Activated CD8-positive, alpha-beta memory T cell treated with anti-CD3 and anti-CD28 coated beads for 1 hour (primary cell): ENCODE measurements at places on chromosomes 7 and 10.

DNA sequence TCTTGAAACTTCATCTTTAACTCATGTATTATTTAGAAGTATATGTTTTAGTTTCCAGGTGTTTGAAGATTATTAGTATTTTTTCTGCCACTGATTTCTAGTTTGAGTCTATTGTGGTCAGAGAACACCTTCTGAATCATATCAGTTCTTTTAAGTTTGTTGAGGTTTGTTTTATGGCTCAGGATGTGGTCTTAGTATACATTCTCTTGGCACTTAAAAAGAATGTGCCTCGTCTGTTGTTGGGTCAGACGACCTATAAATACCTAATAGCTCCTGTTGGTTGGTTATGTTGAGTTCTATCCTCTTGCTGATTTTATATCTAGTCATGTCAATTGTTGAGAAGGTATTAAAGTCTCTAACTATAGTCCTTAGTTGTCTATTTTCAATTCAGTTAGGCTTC is 15.9 kb downstream of the TDRD1 start:
- no peak for DNase-seq

- DNase-seq = no peak
Measured at GRCh38 chr10:26391701-26392695, 46.1 kb upstream of the APBB1IP start.

- no peak for DNase-seq
Measured at GRCh38 chr7:91405092-91405788, 141.0 kb downstream of the FZD1 start.

GRCh38 chr7:80053124-80053523 is 81.5 kb upstream of the GNAI1 start:
- no peak for DNase-seq

GRCh38 chr7:38781991-38782390 is 127.0 kb downstream of the VPS41 start:
- DNase-seq = no peak

DNA sequence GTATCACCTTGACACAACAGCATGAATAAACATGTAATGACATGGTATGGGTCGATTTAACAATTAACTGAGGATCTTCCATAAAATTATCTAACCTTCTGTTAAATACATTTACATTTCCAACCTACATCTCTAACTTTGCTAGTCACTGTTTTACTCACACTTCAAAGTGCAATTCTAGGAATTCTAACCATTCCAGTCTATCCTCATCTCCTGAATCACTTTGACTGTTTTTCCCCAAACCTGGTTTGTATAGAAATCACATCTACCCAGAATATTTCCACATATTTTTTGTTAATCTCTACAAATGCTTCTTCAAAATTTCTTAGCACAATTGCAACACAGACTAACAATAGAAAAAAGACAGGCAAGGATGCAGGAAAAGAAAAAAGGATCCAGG is 6.2 kb downstream of the ABI1 start:
- DNase-seq = no peak

- DNase-seq = no peak
Measured at GRCh38 chr10:100826983-100827818, 81.8 kb downstream of the PAX2 start.

DNA sequence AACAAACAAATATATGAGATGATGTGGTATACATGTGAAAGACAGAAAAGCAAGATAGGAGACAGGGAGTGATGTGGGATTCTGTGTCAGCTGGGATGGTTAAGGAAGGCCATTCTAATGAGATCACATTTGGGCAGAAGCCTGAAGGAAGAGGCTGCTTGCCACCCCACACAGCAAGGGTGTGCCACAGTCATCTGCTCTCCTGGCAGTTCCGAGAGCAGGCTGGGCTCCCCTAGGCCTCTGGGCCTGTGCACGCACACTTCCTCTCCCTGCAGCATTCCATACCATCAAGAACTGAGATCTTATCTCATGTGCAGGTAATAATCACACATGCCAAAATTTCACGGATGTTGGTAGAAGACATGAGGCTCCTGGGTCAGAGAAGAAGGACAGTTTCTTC is 43.1 kb downstream of the SYPL1 start:
- no peak for DNase-seq

- peak; percentile 41 for DNase-seq
Measured at GRCh38 chr10:30534465-30535144, 94.9 kb downstream of the LYZL2 start.

DNA sequence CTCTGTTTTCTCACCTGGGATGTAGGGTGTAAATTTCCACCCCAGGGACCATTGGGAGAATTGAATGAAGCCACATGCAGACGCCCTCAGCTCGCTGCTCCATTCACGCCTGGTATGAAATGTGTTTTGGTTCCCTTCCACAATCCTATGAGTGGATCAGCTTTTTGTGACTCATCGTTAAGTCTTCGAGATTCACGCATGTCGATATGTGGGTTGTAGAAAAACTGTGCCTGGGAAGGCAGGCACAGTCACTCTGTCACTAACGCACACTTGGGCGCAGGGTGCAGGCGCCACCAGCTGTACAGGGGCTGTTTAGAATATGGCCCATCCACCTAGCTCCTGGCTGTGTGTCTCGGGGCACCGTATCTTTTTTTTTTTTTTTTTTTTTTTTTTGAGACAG is 64.2 kb upstream of the SH2B2 start:
- DNase-seq = no peak

- no peak for DNase-seq
Measured at GRCh38 chr7:155669717-155670505, 25.4 kb downstream of the RBM33 start.

- DNase-seq = no peak
Measured at GRCh38 chr10:21265622-21266021, 259.9 kb downstream of the SKIDA1 start.
